Fibroblast of the aortic adventitia (primary cell): ENCODE measurements at places on chromosomes 1 and 21. TPM values are rescaled to one million over a fixed set of nuclear protein-coding genes. Genes with fewer than 3 reads are reported as not detected.

Gene TRAF3IP3
- 0.65 TPM in 1 of 2 replicates, not detected in the other for total RNA-seq

Gene PGLYRP3
- not detected in 2 replicates for total RNA-seq

Gene MCOLN3
- 0.90 and 2.3 TPM in 2 replicates for total RNA-seq

Gene CRNN
- not detected in 2 replicates for total RNA-seq

Gene CSF3R
- not detected in 2 replicates for total RNA-seq

Gene LRRC3
- 0.16 and 0.45 TPM in 2 replicates for total RNA-seq

Gene C1QTNF12
- total RNA-seq: 0.65 and 1.4 TPM in 2 replicates

Gene LORICRIN
- not detected in 2 replicates for total RNA-seq

Gene USP48
- 57.9 and 131 TPM in 2 replicates for total RNA-seq

Gene CELSR2
- 0.36 and 0.90 TPM in 2 replicates for total RNA-seq

Gene OR2T35
- not detected in 2 replicates for total RNA-seq

Gene RSPO1
- total RNA-seq: 0.49 TPM in 1 of 2 replicates, not detected in the other

Gene NTPCR
- total RNA-seq: 19.7 and 29.4 TPM in 2 replicates

Gene ZNF648
- total RNA-seq: not detected in 2 replicates

Gene LMOD1
- 14.5 and 22.3 TPM in 2 replicates for total RNA-seq

Gene ADGRL4
- 12.3 and 139 TPM in 2 replicates for total RNA-seq

Gene BROX
- 67.5 and 101 TPM in 2 replicates for total RNA-seq

Gene TDRD10
- not detected in 2 replicates for total RNA-seq

Gene TPTE
- total RNA-seq: not detected in 2 replicates

Gene HPCAL4
- under 0.01 TPM in 1 of 2 replicates, not detected in the other for total RNA-seq

Gene ZNF670
- 2.0 and 3.6 TPM in 2 replicates for total RNA-seq

Gene VWA5B1
- total RNA-seq: not detected in 2 replicates

Gene KPRP
- not detected in 2 replicates for total RNA-seq

Gene NOTCH2NLA
- 50.7 and 74.1 TPM in 2 replicates for total RNA-seq

Gene ARHGAP29
- total RNA-seq: 32.5 and 77.2 TPM in 2 replicates

Gene TSACC
- not detected in 2 replicates for total RNA-seq

Gene MSH4
- total RNA-seq: 0.09 and 0.16 TPM in 2 replicates

Gene HFM1
- 0.49 and 2.0 TPM in 2 replicates for total RNA-seq

Gene TMPRSS2
- total RNA-seq: not detected in 2 replicates

Gene RNU1-4
- under 0.01 and 2,882 TPM in 2 replicates for total RNA-seq

Gene CHIA
- total RNA-seq: not detected in 2 replicates

Gene SMIM1
- 4.6 TPM in 1 of 2 replicates, not detected in the other for total RNA-seq

Gene HORMAD1
- not detected in 2 replicates for total RNA-seq

Gene LDLRAD1
- not detected in 2 replicates for total RNA-seq

Gene BPNT1
- 6.8 and 20.3 TPM in 2 replicates for total RNA-seq

Gene RBM11
- not detected in 2 replicates for total RNA-seq

Gene RXRG
- total RNA-seq: not detected in 2 replicates

Gene PIK3C2B
- total RNA-seq: 4.5 and 8.2 TPM in 2 replicates

Gene TRIM67
- total RNA-seq: not detected in 2 replicates

Gene TBX19
- 0.99 TPM in 1 of 2 replicates, not detected in the other for total RNA-seq

Gene SLC39A1
- total RNA-seq: 74.1 and 85.9 TPM in 2 replicates

Gene PROX1
- total RNA-seq: 0.36 TPM in 1 of 2 replicates, not detected in the other

Gene DUSP12
- 23.6 and 27.8 TPM in 2 replicates for total RNA-seq

Gene HAO2
- total RNA-seq: not detected in 2 replicates

Gene NBPF12
- 6.1 and 10.7 TPM in 2 replicates for total RNA-seq

Gene SNAPIN
- total RNA-seq: 16.7 and 68.8 TPM in 2 replicates

Gene CD52
- total RNA-seq: not detected in 2 replicates

Gene MARK1
- total RNA-seq: 0.45 and 1.3 TPM in 2 replicates

Gene ZNF669
- 7.4 and 9.4 TPM in 2 replicates for total RNA-seq

Gene ETNK2
- total RNA-seq: 2.6 and 6.4 TPM in 2 replicates

Gene TMPRSS3
- not detected in 2 replicates for total RNA-seq

Gene SLAMF1
- total RNA-seq: not detected in 2 replicates

Gene INSRR
- total RNA-seq: 0.08 TPM in 1 of 2 replicates, not detected in the other

Gene CFHR3
- not detected in 2 replicates for total RNA-seq
